Uterus (tissue), 4 donors: ENCODE measurements at places on chromosomes 13 and 19. TPM values are rescaled to one million over a fixed set of nuclear protein-coding genes. Genes with fewer than 3 reads are reported as not detected.

DNA sequence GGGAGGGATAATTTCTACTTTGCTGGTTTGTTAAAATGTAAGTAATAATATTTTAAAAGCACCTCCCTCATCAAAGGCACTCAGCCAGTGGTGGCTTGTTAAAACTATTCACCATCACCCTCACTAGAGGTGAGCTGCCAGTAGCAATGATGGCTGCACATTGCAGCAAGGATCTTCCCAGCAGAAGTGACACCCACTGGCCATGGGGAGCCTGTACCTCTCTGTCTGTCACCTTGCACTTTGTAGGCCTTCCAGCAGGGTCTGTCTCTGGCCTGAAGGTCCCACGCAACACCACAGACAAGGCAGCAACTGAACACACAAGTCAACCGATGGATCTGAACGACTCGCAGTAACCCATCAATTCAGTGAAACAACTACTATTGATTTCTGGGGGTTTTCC lies 47.3 kb upstream of the C13orf42 start:
- DNase-seq = no peak
- H3K27ac ChIP-seq = no peak overlapping the region
- no peaks in the 10 kb centered on the region for H3K27me3 ChIP-seq

DNA sequence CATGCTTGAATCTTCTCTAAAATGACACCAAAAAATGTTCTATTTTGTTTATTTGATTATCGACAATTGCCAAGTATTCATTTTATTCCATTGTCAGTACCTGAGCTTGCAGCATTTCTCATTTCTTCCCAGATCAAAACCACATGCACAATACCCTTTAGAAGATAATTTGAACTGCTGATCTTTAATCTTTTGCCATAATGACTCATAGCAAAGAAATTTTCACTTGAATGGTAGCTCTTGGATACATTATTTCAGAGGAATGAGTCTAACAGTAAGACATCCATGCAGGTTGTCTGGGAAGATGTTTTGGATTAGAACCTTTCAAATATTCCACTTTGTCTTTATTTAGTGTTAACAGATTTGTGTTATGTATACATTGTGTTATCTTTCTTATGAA lies 42.0 kb upstream of the RXFP2 start:
- H3K36me3 ChIP-seq = no peaks in the 10 kb centered on the region
- no peak overlapping the region for H3K4me3 ChIP-seq
- no peak for DNase-seq
- H3K27me3 ChIP-seq = no peaks in the 10 kb centered on the region
- H3K4me1 ChIP-seq = no peaks in the 10 kb centered on the region
- H3K27ac ChIP-seq = no peak overlapping the region

SLITRK5 gene
- total RNA-seq = not detected

GRCh38 chr19:35442091-35442490 lies 6.0 kb upstream of the FFAR2 start:
- no peak overlapping the region for H3K4me3 ChIP-seq
- no peaks in the 10 kb centered on the region for H3K36me3 ChIP-seq
- H3K27ac ChIP-seq = no peak overlapping the region
- no peaks in the 10 kb centered on the region for H3K4me1 ChIP-seq

- H3K4me3 ChIP-seq = no peak overlapping the region
- H3K27ac ChIP-seq = no peak overlapping the region
- no peak for DNase-seq
- no peaks in the 10 kb centered on the region for H3K4me1 ChIP-seq
Observed at GRCh38 chr19:15445807-15446376, 3.9 kb downstream of the WIZ start.

DNA sequence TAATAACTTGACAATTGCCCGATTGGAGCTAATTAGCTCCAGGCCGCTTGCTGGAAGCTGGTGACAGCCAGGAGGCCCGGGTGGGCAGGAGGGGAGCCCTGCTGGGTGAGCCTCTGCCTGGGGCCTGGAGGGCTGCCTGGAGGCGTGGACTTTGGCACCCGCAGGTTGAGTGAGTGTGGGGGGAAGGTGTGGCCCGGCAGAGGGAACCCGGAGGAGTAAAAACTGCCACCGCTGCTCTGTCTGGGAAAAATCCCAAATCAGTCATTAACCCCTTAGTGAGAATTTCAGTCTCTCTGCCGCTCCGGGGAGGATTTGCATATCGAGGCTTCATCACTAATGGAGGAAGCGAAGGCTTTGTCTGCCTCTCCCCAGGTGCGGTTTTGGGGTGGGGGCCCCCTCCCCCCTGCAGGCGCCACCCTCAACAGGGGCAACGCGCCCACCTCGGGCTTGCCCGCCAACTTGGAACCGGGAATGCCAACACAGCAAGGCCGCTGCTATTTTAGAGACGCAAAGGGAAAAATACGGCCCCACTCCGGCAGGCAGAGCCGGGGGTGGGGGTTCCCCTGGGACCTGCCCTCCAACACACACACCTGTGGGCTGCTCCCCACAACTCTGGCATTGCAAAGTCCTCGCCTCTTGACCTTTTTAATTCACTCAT lies 6.2 kb downstream of the EFNA2 start:
- DNase-seq = no peak
- no peak overlapping the region for H3K27ac ChIP-seq
- peaks cover 8% of the 10 kb centered on the region for H3K4me1 ChIP-seq
- no peaks in the 10 kb centered on the region for H3K36me3 ChIP-seq
- peaks cover 26% of the 10 kb centered on the region for H3K27me3 ChIP-seq

SLC25A41 gene
- not detected for total RNA-seq

FGF14 gene
- not detected for total RNA-seq

GRCh38 chr13:55516610-55517009 lies 1624.1 kb upstream of the PRR20A start:
- no peaks in the 10 kb centered on the region for H3K36me3 ChIP-seq
- H3K27ac ChIP-seq = no peak overlapping the region
- no peaks in the 10 kb centered on the region for H3K4me1 ChIP-seq
- DNase-seq = no peak

CEACAM16 gene
- not detected for total RNA-seq

SACS gene
- 70.5 TPM for total RNA-seq

DNA sequence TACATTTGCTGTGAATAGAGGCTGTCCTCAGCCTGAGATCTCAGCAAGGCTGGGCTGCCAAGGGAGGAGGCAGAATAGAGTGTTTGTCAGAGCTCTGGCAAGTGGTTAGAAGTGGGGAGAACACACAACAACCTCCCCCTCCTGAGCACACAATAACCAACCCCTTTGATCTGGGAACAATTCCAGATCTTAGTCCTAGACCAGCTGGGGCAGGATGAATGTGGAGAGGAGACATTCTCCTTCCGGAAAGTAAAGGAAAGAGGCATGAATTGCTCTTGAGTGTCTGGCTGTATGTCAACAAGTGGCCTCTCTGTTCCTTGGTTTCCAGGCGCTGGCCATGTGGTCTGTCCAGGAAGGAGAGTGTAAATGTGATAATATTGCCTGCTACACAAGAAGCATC lies 114.9 kb upstream of the TMTC4 start:
- no peaks in the 10 kb centered on the region for H3K27me3 ChIP-seq
- H3K4me3 ChIP-seq = no peak overlapping the region
- H3K4me1 ChIP-seq = no peaks in the 10 kb centered on the region
- H3K36me3 ChIP-seq = no peaks in the 10 kb centered on the region
- no peak overlapping the region for H3K27ac ChIP-seq

DZIP1 gene
- 65.3 TPM for total RNA-seq

KMT5C gene
- 19.3 TPM for total RNA-seq

ZNF682 gene
- total RNA-seq = 6.8 TPM

HRC gene
- total RNA-seq = 7.8 TPM

IFI30 gene
- total RNA-seq = 15.3 TPM

ZNF568 gene
- 2.4 TPM for total RNA-seq

ZNF229 gene
- 23.7 TPM for total RNA-seq

URAD gene
- total RNA-seq = not detected

HPN gene
- total RNA-seq = 2.7 TPM

GRCh38 chr19:27805848-27806247 lies 1407.1 kb downstream of the UQCRFS1 start:
- no peak overlapping the region for H3K27ac ChIP-seq
- no peak for DNase-seq
- no peaks in the 10 kb centered on the region for H3K36me3 ChIP-seq
- no peaks in the 10 kb centered on the region for H3K4me1 ChIP-seq
- no peaks in the 10 kb centered on the region for H3K27me3 ChIP-seq
- no peak overlapping the region for H3K4me3 ChIP-seq

- no peak overlapping the region for H3K4me3 ChIP-seq
- H3K4me1 ChIP-seq = no peaks in the 10 kb centered on the region
- no peak overlapping the region for H3K27ac ChIP-seq
- DNase-seq = no peak
Observed at GRCh38 chr19:3112375-3113099, 18.4 kb downstream of the GNA11 start.

NLRP5 gene
- not detected for total RNA-seq

DNA sequence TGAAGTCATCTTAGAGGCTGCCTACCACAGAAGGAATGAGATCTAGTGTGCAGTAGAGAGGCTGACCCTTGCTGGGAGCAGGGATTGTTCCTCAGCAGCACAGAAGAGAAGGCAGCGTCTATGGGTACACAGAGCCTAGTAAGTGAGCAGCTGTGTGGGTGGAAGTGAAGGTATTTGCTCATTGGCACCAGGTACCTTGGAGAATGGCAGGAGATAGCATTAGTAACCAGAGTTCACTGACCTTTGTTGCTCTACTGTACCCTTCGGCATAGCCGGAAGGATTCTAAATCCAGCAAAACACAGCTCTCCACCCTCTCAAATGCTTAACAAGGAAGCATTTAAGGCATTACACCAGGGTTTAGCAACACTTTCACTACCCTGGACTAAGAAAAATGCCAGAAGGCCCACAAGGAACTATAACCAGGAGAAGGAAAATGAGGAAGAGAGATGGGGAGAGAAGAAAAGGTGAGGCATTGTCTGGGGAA lies 12.3 kb downstream of the SOX21 start:
- DNase-seq = no peak
- H3K27me3 ChIP-seq = no peaks in the 10 kb centered on the region
- H3K4me3 ChIP-seq = no peak overlapping the region

- H3K4me3 ChIP-seq = no peak overlapping the region
- no peak overlapping the region for H3K27ac ChIP-seq
- H3K4me1 ChIP-seq = no peaks in the 10 kb centered on the region
- H3K36me3 ChIP-seq = no peaks in the 10 kb centered on the region
- DNase-seq = no peak
- no peaks in the 10 kb centered on the region for H3K27me3 ChIP-seq
Observed at GRCh38 chr13:76696370-76696769, 189.8 kb downstream of the KCTD12 start.

DNA sequence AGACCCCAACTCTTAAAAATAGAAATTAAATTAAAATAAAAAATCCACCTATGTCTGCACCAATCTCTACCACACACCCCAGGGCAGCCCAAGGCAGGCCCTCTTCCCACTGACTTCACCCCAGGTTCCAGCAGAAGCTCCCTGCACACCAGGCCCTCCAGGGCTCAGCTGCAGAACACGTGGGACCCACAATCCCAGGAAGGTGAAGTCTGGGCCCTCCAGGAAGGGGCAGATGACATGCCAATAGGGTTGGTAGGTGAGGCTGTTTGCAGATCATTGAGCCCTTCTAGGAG lies 19.2 kb upstream of the VSTM2B start:
- no peaks in the 10 kb centered on the region for H3K4me1 ChIP-seq
- H3K4me3 ChIP-seq = no peak overlapping the region

NAA16 gene
- total RNA-seq = 62.2 TPM

FAM216B gene
- total RNA-seq = not detected

ZNF320 gene
- total RNA-seq = 67.6 TPM

GRCh38 chr13:42384265-42384664 lies 112.3 kb downstream of the AKAP11 start:
- no peaks in the 10 kb centered on the region for H3K4me1 ChIP-seq
- H3K36me3 ChIP-seq = no peaks in the 10 kb centered on the region
- H3K4me3 ChIP-seq = no peak overlapping the region
- H3K27me3 ChIP-seq = no peaks in the 10 kb centered on the region
- no peak for DNase-seq
- no peak overlapping the region for H3K27ac ChIP-seq

GRCh38 chr19:53461866-53462265 lies 5.7 kb upstream of the ZNF813 start:
- no peak overlapping the region for H3K4me3 ChIP-seq
- H3K27ac ChIP-seq = no peak overlapping the region
- no peaks in the 10 kb centered on the region for H3K36me3 ChIP-seq

GRCh38 chr19:11444059-11444458 lies 8.6 kb downstream of the PRKCSH start:
- no peaks in the 10 kb centered on the region for H3K36me3 ChIP-seq
- no peaks in the 10 kb centered on the region for H3K27me3 ChIP-seq
- DNase-seq = no peak
- no peaks in the 10 kb centered on the region for H3K4me1 ChIP-seq
- H3K4me3 ChIP-seq = no peak overlapping the region
- H3K27ac ChIP-seq = no peak overlapping the region
